Left colon (tissue), 2 donors: ENCODE measurements at places on chromosomes 6 and 20.

GRCh38 chr20:47559141-47559540, 57.5 kb downstream of the NCOA3 start:
- no peak for DNase-seq

DNA sequence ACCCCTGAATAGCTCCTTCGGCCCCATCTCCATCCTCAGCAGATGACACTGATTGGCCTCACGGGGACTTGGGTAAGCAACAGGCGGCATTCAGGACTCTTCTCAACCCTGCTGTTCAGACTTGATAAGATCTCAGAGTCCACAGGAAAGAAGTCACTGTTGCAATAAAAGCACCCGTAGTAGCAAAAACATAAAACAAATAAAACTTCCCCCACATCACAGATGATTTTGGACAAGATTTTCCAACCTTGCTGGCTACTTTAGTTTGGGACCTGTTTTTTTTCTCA, 17.1 kb upstream of the C20orf144 start:
- no peak for DNase-seq

- DNase-seq: no peak
Measured at GRCh38 chr6:22240025-22240424, 56.8 kb downstream of the PRL start.

- no peak for DNase-seq
Measured at GRCh38 chr6:147088861-147089260, 115.4 kb upstream of the STXBP5 start.

DNA sequence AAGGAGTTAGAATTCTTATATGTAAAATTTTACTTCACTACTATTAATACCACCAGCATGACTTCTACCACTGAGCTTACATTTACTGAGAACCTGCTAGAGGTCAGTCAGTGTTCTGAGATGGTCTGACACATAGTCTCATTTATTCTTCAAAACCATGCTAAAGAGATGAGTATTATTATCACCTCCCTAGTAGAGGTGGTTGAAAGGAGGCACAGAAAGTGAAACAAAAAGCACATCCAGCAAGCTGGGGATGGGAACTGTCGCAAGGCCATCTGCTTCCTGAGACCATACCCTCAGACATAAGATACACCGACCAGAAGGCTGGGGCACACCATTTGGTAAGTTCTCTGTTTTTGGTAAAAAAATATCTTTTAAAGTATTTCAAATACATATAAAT, 137.7 kb downstream of the INSM1 start:
- DNase-seq: no peak

DNA sequence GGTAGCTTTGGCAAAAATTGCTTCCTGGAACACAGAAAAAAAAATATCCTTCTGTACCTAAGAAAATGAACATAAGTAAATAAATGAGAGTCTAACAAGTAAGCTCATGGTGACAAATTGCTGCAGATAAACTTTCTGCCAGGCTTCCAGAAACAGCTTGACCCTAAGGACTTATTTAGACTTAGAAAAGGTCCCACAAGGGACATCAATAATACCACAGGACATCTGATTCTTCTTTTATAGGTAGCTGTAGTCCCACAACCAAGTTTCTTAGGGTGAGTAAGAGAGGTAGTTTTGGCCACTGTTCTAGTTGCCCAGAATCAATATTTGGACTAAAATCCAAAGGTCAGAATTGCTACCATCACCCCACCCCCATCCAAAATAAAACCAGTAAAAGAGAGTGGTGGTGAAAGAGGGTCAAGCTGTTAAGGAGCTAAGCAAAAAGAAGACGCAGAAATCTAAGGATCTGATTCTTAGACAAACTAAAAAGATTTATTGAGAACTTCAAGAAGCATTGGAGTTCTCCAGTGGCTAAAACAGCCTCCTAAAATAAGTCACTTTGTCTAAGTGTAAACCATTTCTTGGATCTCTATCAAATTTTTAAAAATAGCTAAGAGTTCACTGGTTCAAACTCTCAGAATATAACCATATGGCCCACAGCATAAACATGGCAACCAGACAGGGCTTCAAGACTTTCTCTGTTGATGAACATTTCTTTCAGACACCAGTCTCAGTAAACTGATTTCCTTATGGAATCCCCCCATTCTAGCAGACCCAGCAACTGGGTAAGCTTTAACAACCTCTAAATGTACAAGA, 180.6 kb downstream of the PTPRK start:
- DNase-seq: no peak

GRCh38 chr6:118844915-118845314, 49.0 kb upstream of the ASF1A start:
- no peak for DNase-seq

- no peak for DNase-seq
Measured at GRCh38 chr6:137283940-137284810, 65.0 kb upstream of the IFNGR1 start.

GRCh38 chr6:26271668-26272024, 93.4 kb upstream of the BTN3A2 start:
- DNase-seq: no peak

- DNase-seq: peak; percentile 6
Measured at GRCh38 chr20:22916021-22916842, 118.9 kb upstream of the SSTR4 start.

DNA sequence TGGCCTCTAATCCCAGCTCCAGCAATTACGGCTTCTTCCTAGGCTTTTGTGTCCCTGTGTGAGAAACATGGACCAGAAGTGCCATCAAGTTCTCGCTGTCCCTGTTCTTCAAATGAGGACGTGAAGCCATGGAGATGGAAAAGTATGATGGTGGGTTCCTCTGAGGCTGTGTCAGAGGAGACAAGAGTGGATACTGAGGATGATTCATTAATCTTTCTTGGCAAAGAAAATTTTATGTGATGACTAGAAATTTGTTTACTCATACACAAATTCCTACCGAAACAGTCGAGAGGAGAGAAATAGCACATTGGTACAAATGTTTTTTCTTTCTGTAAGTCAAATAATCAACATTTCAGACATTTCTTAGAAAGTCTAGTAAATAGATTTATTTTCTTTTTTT, 35.0 kb upstream of the PNRC1 start:
- no peak for DNase-seq

DNA sequence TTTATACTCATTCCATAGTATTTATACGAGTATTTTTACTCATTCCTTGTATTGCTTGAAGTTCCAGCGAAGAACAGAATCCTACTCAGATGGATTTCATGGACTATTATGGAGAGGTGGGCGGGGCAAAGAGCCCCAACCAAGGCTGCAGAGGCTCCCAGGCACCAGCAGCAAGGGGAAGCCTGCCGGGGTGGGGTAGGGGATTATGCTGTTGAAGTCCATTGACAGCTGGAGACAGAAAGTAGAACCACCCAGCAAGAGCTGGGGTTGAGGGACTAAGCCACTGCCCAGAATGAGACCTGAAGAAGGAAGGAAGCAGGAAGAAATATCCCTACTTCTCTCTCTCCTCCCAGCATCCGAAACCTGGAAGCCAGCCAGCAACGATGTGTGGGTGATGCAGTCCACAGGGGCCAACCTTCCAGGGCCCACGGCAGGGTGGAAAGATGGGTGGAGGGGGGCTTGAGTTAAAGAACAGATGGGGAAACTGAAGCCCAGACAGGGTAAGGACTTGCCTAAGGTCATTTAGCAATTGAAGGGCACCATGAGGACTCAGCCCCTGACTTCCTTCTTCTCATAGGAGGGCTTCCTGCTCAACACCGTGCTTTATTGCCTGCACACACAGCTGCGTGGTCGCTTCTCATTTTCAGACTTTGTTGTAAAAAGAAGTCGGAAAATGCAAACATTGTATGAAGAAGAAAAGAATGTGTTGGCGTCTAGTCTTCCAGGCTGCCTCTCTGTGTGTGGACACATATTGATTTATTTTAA, 18.3 kb upstream of the GTSF1L start:
- no peak for DNase-seq

DNA sequence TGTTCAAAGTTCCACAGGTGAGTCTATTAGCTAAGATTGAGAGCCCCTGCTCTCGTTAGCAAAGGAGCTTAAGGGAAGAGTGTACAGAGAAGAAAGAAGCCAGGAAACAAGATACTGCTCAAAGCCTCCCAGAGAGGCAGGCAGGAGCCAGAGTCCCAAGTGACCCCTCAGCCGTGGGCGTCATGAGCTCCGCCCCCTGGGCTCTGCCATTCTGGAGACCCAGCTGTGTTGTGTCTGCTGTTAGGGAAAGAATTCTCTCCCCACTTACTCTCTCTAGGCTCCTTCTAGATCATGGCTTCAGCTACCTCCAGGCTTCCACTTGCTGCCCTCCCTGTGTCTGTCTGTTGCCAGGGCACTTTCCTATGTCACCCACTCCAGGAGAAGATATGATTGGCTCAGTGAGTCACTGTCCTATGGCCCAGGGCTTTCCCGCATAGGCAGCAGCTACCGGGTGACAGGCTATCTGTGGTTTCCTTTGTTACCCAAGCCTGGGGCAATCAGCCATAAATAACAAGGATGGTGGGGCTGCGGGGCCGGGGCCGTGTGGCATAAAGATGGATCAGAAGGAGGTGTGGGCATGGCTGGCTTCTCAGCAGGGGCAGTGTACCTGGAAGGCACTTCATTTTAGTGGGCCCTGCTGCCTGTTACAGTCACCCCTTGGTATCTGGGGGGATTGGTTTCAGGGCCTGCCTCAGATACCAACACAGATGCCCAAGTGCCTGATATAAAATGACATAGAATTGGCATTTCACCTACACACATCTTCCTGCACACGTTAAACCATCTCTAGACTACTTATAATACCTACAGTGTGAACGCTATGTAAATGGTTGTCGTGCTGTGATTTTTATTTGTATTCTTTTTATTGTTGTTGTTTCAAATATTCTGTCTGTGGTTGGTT, 118.9 kb downstream of the ARMC2 start:
- no peak for DNase-seq

DNA sequence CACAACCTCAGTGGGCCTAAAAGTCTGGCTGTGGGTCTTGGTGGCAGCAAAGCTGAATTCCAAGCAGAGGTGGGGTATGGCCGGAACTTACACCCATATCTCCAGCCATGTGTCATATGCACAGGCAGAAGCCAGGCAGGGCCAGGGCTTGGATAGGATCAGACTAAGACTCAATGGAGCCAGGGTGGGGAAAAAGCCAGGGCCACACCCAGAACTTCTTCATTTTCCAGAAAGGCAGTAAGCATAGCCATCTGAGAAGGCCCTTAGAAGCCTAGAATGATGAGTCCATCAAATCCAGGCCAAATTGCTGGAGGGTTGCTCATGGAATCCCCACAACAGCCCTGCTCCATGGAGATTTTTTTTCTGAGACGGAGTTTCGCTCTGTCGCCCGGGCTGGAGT, 116.2 kb upstream of the SRSF6 start:
- no peak for DNase-seq

- no peak for DNase-seq
Measured at GRCh38 chr6:93036835-93037234, 382.5 kb downstream of the EPHA7 start.

DNA sequence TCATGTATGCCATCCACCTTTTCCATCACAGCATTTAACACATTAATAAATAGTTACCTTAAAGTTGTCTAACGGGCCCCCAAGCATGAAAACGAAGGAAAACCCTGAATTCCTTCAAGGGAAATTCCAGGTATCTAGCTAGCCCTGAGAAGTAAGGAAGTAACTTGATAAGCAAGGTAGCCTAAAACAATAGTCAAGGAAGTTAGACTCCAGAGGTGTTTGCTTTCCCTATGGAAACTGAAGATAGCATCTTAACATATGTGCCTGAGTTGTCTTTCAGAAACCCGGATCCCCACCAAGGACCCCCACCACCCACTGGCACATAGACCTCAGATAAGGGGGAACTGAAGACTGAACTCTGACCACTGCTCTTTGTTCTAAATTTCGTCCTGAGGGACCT, 127.4 kb downstream of the TBXT start:
- DNase-seq: no peak

- DNase-seq: no peak
Measured at GRCh38 chr6:159092631-159093030, 47.8 kb upstream of the TAGAP start.

GRCh38 chr20:61860260-61860987, 205.3 kb downstream of the TAF4 start:
- DNase-seq: no peak
